Right renal cortex interstitium (tissue), 3 donors: ENCODE measurements at places on chromosomes 5 and 9. TPM values are rescaled to one million over a fixed set of nuclear protein-coding genes. Genes with fewer than 3 reads are reported as not detected.

Gene CACFD1
- polyA plus RNA-seq, result 23.3 TPM

Gene IPPK
- 13.3 TPM for polyA plus RNA-seq

- no peak for DNase-seq
Observed at GRCh38 chr9:124973807-124974206, 32.9 kb upstream of the GOLGA1 start.

DNA sequence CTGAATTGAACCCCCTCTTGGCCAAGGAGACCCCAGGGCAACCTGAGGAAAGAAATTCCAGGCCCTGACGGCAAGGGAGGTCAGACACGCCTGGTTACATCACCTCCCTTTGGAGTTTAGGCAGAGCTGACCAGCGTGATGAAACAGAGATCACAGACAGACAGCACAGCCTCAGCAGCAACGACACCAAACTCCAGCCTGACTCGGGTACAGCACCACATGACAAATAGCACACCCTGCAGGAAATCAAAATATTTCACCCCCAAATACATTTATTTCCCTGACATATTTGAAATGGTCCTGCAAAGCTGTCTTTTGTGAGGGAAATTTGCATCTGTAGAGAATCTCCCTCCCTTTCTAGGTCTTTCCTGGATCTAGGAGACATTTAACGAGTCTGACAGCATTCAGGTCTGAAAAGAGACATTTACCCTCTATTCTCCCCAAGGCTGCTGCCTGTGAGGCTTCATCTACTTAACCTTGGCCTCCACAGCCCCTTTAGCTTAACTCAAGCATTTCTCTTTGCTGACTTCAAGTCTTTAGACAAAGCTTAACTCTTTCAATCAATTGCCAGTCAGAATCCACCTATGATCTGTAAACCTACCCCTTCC is 2.6 kb downstream of the QSOX2 start:
- DNase-seq, result no peak

DNA sequence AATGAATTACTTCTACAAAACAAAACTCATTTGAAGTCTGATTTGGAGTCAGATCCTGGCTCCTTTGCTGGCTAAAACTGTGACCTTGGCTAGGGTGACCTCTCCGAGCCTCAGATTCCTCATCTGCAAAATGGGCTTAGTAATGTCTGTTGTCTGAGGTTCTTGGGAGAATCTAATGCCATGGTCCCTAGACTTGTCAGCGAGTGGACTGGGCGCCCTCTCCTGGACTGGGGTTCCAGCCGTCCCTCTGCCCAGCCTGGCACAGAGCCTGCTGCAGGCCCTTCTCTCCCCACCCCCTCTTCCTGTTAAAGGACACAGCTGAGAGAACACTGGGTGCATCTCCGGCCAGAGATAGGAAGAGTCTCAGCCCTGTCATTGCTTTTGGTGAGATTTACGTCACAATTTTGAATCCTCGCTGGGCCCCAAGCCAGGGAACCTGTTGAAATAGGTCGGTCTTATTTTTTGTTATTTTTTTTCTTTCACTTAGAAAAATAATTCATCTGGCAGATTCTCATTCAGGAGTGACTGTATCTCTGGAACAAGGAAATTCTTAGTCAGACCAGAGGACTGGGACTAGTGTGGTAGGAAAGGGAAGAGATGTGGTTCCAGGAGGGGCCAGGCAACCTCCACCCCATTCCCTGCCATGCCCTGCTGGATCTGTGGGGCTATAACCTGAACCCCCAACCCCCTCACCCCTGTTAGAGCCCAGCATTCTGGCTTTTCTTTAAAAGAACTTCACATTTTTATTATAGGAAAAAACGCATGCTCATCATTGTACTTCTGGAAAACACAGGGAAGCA is 48.2 kb upstream of the RPL26L1 start:
- no peak for DNase-seq

DNA sequence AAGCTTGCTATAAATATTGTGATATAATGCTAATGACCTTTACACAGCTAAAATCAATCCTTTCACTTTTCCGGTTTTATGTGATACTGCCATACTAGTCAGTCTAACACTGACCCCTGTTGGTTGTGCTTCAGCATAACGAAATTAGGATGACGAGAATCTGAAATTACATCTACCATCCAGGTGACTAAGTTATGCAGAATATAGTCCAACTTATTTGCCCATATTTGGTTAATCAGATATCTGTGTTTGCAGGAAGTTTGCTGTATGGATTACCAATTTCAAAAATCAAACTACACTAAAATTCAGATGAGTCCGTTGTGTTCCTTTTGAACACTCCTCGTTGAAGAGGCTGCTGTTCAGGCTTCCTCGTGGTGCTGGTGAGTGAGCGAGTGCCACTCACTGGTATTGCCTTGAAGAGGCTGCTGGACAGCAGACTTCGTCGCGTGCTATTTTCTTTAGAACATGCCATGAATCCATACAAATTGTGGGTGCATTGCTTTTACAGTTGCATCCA is 32.5 kb downstream of the TENT4A start:
- no peak for DNase-seq
